ENCODE measurements at places on chromosomes 7 and 10.

GRCh38 chr10:101032637-101033224 lies 1.7 kb downstream of the SFXN3 start:
- H3K4me3 ChIP-seq = peak overlapping the region; percentile 66
- H3K4me1 ChIP-seq = peaks cover 36% of the 10 kb centered on the region
- peak overlapping the region; percentile 99 for H3K27ac ChIP-seq
- H3K27me3 ChIP-seq = no peaks in the 10 kb centered on the region

DNA sequence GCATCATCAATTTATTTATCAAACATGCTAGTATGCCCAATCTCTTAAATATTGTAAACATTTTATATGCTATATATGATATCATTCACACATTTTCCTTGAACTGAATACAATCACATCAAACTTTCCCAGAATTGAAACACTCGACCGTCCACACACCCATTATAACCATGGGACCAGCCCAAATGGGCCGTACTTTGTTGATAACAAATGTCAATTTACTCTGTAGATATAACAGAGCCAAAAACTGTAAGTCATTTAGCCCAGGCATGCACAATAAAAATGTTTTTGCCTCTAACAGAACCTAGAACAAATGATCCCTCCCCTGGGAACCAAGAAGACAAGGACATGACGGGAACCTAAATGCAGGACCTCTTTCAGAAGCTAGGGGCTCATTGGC lies 683 bp upstream of the ANKRD22 start:
- H3K27ac ChIP-seq = no peak overlapping the region
- no peak overlapping the region for H3K4me3 ChIP-seq

GRCh38 chr7:1667566-1668395 lies 2.3 kb upstream of the ELFN1 start:
- H3K27me3 ChIP-seq = peaks cover 38% of the 10 kb centered on the region
- peaks cover 53% of the 10 kb centered on the region for H3K4me1 ChIP-seq
- H3K36me3 ChIP-seq = no peaks in the 10 kb centered on the region

GRCh38 chr7:55250313-55250712 lies 114.8 kb upstream of the LANCL2 start:
- no peak for DNase-seq
- no peaks in the 10 kb centered on the region for H3K27me3 ChIP-seq
- H3K4me3 ChIP-seq = no peak overlapping the region
- H3K27ac ChIP-seq = no peak overlapping the region
- H3K4me1 ChIP-seq = peaks cover 13% of the 10 kb centered on the region

GRCh38 chr10:23754179-23754578 lies 315.3 kb downstream of the OTUD1 start:
- DNase-seq = no peak
- no peaks in the 10 kb centered on the region for H3K27me3 ChIP-seq
- H3K27ac ChIP-seq = no peak overlapping the region
- H3K4me3 ChIP-seq = no peak overlapping the region
- no peaks in the 10 kb centered on the region for H3K4me1 ChIP-seq
- no peaks in the 10 kb centered on the region for H3K36me3 ChIP-seq

GRCh38 chr10:14727924-14728323 lies 46.8 kb downstream of the FAM107B start:
- H3K36me3 ChIP-seq = no peaks in the 10 kb centered on the region
- no peak for DNase-seq
- no peak overlapping the region for H3K27ac ChIP-seq

DNA sequence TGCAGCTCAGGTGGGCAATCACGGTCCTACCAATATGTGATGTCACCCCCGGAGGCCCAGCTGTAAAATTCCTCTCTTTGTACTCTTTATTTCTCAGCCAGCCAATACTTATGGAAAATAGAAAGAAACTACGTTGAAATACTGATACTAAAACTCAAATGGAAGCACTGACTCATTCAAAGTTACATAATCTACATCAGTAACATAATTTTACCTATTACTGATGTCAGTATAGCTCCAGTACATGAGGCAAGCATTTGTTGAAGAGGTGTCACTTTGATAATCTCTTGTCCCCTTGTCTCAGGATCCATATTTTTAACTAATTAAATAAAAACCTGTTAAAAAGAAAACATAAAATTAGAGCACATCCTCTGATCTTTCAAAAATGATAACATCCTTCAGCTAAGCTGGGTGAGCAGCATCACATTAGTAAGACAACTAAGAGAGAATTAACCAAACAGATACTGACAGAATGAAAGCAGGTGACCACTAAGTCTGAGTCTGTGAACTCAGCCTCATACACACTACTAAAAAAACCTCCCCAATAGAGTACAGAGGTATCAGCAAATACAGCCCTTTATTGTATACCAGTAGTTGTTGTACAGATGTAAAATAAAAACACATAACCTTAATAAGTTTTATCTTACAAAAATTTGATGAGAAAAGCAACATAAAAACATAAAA lies 17.6 kb downstream of the SLC25A40 start:
- H3K4me3 ChIP-seq = no peak overlapping the region
- H3K27me3 ChIP-seq = no peaks in the 10 kb centered on the region
- no peaks in the 10 kb centered on the region for H3K36me3 ChIP-seq
- no peak for DNase-seq
- H3K27ac ChIP-seq = no peak overlapping the region

DNA sequence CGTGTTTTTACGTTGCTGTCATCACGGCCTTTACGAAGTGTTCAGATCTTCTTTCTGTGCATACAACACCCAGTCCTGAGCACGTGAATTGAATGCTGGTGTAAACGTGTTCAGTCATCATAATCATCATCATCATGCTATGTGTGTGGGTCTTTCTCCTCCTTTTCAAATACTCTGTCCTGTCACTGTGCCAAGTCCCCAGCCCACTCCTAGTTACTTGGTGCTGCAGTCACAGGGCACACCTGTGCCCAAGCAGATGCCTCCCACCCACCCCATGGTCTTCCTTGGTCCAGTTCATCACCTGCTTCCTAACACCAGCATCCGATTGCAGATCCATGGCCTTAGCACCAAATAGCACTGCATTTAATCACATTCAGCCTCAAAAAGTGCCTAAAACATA lies 78.6 kb upstream of the MGMT start:
- H3K27me3 ChIP-seq = no peaks in the 10 kb centered on the region
- peaks cover 4% of the 10 kb centered on the region for H3K4me1 ChIP-seq
- H3K27ac ChIP-seq = no peak overlapping the region
- H3K4me3 ChIP-seq = no peak overlapping the region
- H3K36me3 ChIP-seq = no peaks in the 10 kb centered on the region

- no peak for DNase-seq
- H3K36me3 ChIP-seq = peaks cover 41% of the 10 kb centered on the region
- H3K27ac ChIP-seq = no peak overlapping the region
- no peaks in the 10 kb centered on the region for H3K27me3 ChIP-seq
Measured at GRCh38 chr7:32583791-32584190, 88.5 kb downstream of the AVL9 start.

DNA sequence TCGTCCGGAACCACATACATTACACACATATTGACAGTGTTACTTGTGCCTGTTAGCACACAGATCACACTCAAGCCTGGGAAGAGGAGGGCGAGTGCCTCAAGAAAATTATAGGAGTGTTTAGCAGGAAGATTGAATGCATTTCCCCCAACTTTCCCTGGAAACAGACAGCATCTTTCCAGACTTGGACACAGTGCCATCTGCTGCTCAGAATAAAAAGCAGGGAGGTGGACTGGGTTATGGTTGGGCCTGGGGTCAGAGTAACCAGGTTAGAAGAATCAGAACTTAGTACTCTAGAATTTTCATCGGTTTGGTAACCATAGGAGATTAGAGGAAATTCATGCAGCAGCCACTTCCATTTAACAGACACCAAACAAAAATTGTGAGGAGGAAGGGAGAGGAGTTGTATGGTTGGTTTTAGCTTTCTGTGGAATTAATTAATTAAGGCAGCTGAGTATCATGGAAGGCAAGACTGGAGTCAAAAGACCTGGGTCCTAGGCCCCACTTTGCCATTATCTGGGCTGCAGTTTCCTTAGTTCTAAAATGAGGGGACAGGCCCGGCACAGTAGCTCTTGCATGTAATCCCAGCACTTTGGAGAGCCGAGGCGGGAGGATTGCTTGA lies 43.4 kb upstream of the OPTN start:
- no peak overlapping the region for H3K4me3 ChIP-seq
- H3K4me1 ChIP-seq = peaks cover 15% of the 10 kb centered on the region
- H3K36me3 ChIP-seq = no peaks in the 10 kb centered on the region
- no peak for DNase-seq
- no peaks in the 10 kb centered on the region for H3K27me3 ChIP-seq
- no peak overlapping the region for H3K27ac ChIP-seq

GRCh38 chr7:99029466-99030435 lies 114.2 kb downstream of the SMURF1 start:
- DNase-seq = no peak
- H3K36me3 ChIP-seq = peaks cover 44% of the 10 kb centered on the region
- peak overlapping the region; percentile 58 for H3K27ac ChIP-seq
- H3K4me3 ChIP-seq = no peak overlapping the region
- no peaks in the 10 kb centered on the region for H3K4me1 ChIP-seq
- H3K27me3 ChIP-seq = no peaks in the 10 kb centered on the region

GRCh38 chr7:77239471-77239870 lies 39.9 kb upstream of the FGL2 start:
- H3K4me1 ChIP-seq = peaks cover 12% of the 10 kb centered on the region
- H3K27ac ChIP-seq = no peak overlapping the region
- no peak overlapping the region for H3K4me3 ChIP-seq
- no peaks in the 10 kb centered on the region for H3K36me3 ChIP-seq
- DNase-seq = no peak

- H3K36me3 ChIP-seq = peaks cover 8% of the 10 kb centered on the region
- peak overlapping the region; percentile 97 for H3K4me3 ChIP-seq
- DNase-seq = peak; percentile 49
- peaks cover 13% of the 10 kb centered on the region for H3K4me1 ChIP-seq
- H3K27me3 ChIP-seq = no peaks in the 10 kb centered on the region
Measured at GRCh38 chr7:100157334-100158228, 942 bp downstream of the TRAPPC14 start.

DNA sequence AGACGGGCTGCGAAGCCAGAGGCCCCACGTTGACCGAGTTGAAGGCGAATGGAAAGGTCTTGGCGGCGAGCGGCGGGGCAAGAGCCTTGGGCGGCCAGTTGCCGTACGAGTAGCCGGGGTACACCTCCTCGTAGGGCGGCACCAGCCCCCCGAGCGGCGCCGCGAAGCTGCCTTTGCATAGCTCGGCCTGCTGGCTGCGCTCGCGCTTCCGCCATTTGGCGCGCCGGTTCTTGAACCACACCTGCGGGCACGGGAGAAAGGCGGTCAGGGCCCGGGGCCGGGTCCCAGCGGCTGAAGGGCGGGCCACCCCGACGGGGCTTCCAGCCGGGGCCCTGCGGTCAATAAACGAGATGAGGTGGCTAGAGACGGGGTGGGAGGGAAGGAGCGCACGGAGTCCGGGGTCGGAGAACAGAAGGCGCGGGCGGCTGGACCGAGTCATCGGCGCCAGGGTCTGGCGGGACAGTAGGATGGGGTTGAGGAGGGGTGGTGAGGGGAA lies 4.8 kb downstream of the ELOVL3 start:
- peaks cover 18% of the 10 kb centered on the region for H3K4me1 ChIP-seq
- H3K27ac ChIP-seq = no peak overlapping the region
- peak overlapping the region; percentile 45 for H3K4me3 ChIP-seq
- DNase-seq = peak; percentile 34
- H3K27me3 ChIP-seq = peaks cover 7% of the 10 kb centered on the region

DNA sequence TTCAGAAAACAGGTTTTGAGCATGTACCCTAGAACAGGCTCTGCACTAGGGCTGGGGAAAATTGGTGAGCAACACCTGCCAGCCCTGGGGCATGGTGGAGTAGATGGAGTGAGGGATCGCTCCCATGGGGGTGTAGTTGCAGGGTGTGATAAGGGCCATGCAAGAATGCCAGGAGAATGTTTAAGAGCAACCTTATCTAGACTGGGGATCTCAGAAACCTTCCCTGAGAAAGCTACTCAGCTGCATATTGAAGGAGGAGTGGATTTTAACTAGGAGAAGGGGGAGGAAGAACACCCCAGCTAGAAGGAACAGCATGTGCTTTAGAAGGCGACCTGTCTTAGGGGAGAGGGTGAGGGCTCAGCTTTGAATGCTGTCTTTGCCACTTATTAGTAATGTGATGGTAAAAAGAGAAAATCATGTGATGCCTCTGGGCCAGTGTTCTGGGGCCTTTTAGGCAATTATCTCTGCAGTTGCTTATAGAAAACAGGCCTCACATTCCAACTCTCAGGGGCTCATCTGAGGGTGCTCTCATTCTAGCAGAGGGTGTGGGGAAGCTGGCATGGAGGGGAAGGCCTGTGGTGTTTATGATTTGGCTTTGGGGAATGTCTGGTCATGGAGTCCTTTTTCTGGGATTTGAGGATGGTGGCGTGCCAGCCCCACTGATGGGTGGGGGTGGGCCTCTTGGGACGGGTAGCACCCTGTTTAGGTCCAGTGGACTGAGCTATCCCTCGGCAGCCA lies 225.4 kb downstream of the BMPER start:
- H3K4me1 ChIP-seq = no peaks in the 10 kb centered on the region
- no peak for DNase-seq
- no peaks in the 10 kb centered on the region for H3K36me3 ChIP-seq
- H3K4me3 ChIP-seq = no peak overlapping the region
- H3K27me3 ChIP-seq = no peaks in the 10 kb centered on the region
- no peak overlapping the region for H3K27ac ChIP-seq

- H3K27ac ChIP-seq = no peak overlapping the region
- no peak overlapping the region for H3K4me3 ChIP-seq
- no peak for DNase-seq
- H3K27me3 ChIP-seq = no peaks in the 10 kb centered on the region
Measured at GRCh38 chr10:74675484-74675883, 150.9 kb upstream of the KAT6B start.

DNA sequence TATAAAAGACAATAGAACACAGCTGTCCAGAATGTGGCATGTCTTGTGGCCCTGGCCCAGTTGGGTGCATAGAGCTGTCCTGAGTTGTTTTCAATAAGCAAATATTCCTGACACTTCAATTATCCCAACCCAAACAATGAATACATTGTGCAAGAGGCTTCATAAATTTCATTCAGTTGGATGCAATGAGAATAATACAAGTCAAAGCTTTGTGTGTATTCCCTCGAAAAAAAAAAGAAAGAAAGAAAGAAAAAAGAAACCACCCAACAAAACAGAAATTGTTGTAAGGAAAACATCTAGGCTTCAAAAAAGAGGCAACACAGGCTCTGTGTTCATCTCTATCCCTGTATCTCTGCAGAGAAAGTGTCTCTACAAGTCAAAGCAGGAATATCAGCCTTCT lies 138.7 kb upstream of the ADO start:
- no peak overlapping the region for H3K4me3 ChIP-seq
- DNase-seq = no peak
- H3K27ac ChIP-seq = no peak overlapping the region
- no peaks in the 10 kb centered on the region for H3K4me1 ChIP-seq

Measured in thyroid gland (tissue), 4 donors.